ENCODE measurements at places on chromosomes 7 and 10. TPM values are rescaled to one million over a fixed set of nuclear protein-coding genes. Genes with fewer than 3 reads are reported as not detected.

GRCh38 chr7:73844848-73845460, 2.6 kb upstream of the METTL27 start:
- DNase-seq = no peak

DNA sequence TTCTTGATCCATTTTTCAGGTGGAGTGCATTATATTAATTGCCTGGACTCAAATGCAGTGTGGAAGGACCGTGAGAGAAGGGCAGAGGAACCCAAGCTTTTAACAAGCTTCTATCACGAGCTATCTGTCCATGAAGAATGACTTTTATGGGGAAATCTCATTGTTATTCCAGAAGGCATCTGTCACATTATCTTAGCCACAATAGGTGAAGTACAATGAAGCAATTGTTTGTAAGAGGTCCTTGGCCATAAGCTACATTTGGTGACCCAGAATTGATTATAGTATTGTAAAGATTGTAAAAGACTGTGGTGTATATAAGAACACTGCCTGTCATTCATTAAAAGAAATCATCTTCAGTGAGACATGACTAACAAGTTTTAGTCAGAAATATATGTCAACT, 58.6 kb upstream of the RELN start:
- DNase-seq = no peak

- peak; percentile 16 for DNase-seq
Measured at GRCh38 chr7:70193514-70193913, 595.2 kb downstream of the AUTS2 start.

GRCh38 chr7:82677493-82677892, 233.9 kb upstream of the CACNA2D1 start:
- no peak for DNase-seq

DNA sequence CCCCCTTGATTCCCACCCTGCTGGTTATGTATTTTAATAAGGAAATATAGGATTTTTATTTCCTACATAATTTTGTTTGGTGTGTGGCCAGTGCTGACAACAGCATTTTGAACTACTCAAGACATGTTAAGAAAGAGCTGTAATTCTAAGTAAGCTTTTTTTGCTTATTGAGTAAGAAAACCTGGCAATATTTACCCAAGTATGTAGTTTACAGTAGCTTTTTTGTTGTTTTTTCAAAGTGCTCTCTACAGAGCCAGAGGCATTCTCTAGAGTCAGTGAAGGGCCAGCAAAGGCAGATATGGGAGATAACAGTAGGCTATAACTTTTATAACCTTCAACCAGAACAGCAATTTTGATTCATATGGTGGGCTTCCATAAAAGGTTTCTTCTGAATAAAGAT, 63.2 kb upstream of the TMEM168 start:
- peak; percentile 7 for DNase-seq

DNA sequence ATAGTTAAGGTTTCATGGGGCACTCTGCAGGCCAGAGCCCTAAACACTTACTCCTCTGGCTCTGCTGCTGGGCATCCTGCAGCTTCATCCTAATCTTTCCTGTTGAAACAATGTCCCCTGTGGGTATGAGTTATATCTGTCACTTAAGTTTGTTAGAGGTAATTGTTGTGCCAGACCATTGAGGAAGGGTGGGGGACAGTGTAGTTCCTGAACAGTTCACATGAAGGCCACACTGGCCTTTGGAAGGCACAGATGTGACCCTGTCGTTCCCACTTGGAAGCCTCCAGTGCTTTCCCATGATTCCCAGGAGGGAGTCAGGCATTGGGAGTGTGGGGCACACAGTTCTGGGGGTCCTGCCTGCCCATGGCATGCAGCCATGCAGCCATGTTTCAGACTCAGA, 65.3 kb downstream of the WDFY4 start:
- DNase-seq = no peak

DNA sequence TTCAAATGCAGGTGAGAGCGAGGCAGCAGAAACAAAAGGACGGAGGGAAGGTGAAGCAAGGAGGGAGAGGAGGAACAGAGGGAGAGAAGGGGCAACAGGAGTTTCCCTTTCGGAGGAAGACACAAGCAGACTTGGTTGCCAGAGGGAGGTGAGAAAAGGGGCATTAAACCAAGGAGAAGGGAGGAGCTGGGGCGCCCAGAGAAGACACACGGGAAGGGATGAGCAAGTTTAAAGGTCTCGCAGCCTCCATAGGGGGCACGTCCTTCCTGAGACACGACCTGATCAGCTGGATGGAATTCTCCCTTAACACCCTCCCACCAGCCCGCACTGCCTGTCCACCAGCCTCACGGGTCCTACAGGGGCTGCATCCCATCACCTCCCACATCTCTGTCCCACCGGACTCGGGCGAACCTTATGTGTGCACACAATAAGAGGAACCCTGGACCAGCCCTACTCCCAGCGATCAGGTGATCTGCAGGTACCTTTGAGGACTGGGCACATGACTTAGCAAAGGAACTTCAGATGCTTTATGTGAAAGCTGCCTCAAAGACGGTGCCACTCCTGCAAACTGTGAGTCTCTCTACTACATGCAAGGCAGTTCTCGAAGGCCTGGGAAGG, 251.2 kb downstream of the TNS3 start:
- DNase-seq = no peak

DNA sequence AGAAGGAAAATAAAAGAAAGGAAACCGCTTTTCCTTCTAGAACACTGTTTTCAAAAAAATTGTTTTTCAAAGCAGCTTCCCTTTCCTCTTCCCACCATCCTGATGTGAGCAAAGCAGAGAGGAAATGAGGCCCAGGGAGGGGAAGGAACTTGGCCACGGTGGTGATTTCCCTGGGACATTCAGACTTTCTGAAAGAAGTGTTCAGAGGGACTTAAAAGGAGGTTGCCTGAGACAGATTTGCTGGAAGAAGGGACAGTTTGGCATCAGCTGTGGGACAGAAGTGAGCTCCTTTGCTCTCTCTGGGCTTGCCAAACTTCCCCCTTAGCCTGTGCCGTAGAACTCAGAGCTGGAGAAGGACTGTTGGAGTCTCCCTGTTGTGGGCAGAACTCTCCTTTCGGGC, 30.3 kb downstream of the ADCYAP1R1 start:
- no peak for DNase-seq

DNA sequence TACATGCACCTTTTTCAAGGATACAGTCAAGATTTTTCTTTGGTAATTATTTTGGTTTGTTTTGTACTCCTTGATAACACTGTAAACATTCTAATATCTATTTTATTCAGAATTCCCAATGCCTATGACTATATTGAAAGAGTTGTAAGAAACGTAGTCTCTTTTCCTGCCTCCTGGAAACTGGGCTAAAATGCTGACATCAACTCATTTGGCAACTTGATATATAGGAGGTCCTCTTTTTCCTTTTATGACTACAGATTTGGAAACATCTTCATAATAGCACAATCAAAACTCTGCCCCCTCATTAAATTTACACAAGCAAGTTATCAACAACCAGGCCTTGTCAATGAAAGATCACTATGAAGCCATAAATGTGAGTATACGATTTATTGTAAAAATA, 422.3 kb upstream of the PCDH15 start:
- no peak for DNase-seq

The ZNF32 gene
- 35.0 TPM for total RNA-seq

The CAV1 gene
- 67.2 TPM for total RNA-seq

The MKLN1 gene
- 77.0 TPM for total RNA-seq

The SRI gene
- total RNA-seq = 141 TPM
